ENCODE measurements at places on chromosomes 7 and 10.

- no peak for DNase-seq
These were observed 290.3 kb upstream of the NFE2L3 start for GRCh38 chr7:25861601-25862260.

DNA sequence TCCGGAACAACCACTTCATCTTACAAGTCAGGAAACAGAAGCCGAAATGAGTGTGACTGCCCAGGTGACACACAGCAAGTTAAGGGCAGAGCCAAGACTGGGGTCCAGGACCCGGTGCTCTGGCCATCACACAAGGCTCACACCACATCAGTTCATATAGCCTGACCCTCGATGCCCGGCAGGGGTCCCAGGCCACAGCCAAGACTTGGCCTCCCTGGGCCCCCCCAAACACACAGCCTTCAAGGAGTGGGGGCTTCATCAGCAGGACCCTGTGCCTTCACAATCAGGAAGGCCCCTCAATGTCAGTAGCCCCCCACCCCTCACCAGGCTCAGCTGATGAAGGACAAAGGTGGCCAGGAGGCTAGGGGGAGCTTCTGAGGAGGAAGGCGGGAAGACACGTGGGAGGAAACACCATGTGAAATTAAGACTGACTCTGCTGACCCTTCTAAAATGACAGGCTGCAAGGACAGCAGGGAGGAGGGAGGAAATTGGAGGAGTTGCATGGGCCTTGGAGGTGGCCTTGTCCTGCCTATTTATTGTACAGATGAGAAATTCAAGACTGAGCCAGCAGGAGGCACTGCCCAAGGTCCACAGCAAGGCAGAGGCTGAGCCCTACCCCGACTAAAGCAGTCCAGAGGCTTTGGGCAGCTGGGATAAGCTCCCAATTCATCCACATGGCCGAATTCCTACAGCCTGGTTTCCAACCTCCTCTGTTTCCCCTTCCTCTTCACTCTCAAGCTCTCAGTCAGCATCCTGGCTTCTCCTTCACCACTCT, 216.1 kb upstream of the ZMIZ1 start:
- DNase-seq, result no peak

DNA sequence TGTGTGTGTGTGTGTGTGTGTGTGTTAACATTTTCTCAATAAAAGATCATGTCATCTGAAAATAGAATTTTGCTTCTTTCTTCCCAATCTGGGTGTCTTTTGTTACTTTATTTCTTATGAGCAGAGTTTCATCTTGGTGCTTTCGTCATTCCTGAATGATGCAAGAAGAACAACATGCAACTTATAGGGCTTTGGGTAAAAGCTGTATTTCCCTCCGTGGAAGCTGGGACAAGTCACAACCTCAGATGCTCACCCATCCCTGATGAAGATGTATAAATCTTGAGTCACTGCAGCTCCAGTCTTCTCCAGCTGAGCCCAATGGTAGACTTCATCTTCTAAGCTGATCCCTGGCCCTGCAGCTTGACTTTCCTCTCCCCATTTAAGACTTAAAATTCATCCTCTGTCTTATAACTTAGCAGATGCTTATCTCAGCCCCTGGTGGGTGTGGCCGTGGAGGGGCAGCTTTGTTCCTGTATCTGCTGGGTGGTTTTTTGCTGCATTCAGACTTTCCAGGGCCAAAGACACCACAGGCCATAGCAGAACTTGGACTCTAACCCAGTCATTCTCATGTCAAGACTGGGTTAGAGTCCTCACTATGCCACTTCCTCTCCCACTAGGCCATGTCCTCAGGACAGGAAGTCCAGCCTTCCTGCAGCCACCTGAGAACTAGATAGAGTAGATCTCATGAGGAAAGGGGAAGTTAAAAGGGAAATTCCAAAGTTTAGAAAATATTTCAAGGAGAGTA, 356.4 kb downstream of the TNS3 start:
- no peak for DNase-seq

- DNase-seq, result no peak
These were observed 93.6 kb downstream of the HGF start for GRCh38 chr7:81676105-81676811.

GRCh38 chr10:132229834-132230556, 43.2 kb downstream of the DPYSL4 start:
- no peak for DNase-seq

GRCh38 chr7:135800560-135800959, 51.9 kb upstream of the FAM180A start:
- no peak for DNase-seq

DNA sequence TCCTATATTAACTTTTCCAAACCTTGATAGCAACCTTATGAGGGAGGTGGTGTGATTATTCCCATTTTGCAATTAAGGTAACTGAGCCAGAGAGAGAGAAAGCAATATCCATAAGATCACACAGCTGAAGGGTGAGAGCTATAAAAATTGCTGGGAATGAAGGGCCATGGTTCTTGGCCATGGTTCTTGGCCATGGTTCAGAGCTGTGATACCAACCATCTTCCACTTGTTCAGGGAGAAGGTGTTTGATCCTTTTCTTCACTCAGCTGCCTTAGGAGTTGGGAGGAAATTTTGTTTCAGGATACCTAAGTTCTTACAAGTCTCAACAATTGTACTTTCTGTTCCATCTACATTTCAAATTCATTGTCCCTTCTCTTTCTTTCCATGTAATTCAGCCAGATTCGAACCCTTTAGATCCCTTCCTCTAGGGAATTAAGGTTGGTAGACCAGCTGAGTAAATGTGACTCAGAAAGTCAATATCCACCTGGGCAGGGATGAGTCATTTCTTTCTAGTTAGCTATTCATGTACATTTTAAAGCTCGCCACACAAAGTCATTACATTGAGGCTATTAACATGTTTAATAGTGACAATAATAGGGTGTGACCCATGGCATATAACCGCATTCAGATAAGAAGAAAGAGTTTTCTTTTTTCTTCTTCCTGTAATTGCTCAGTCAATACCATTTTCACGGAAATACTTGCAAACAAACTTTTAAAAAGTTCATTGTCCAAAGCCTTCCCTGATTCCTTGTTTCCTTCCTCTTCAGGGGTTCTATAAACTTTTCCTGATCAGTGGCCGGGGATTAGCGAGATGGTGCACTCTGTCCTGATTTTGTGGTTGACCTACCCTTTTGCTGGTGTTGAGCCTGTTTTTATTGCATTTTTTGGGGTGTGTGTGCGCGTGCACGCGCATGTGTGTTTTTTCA, 143.4 kb downstream of the TCF7L2 start:
- DNase-seq, result no peak

DNA sequence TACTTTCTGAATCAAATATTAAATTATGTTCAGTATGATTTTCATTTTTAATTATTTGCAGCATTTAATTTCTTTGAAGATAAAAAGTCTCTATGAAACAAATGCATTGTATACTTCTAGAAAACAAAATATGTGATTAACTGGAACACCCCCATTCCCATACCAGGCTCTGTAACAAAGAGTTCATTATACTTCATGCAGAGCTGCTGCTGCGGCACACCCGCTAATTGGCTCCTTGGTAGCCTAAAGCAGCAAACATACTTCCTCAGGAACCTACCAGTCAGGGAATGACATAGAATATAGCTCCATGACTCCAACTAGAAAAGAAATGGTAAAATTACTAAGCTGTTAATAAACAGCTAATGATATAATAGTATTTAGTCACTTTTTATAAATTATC, 19.3 kb downstream of the RAB11FIP2 start:
- DNase-seq, result no peak

DNA sequence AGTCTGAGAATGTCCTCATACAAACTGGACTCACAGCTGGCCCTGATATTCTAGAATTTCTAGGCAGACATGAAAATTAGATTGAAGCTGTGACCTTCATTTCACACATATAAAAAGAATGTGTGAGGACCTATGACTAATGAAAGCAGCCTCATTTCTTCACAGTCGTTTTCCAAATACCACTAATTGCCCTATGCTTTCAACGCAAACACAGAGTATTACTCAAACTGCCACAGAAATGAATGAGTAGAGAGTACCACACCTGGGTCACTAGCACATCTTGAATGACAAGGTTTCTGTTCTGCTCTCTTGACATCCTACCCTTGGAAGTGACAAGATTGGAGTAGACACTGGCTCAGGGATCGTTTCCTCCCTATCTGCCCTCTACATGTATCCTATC, 142.4 kb downstream of the C1GALT1 start:
- no peak for DNase-seq

- DNase-seq, result no peak
These were observed 64.7 kb downstream of the GOLGA7B start for GRCh38 chr10:97914171-97914836.

DNA sequence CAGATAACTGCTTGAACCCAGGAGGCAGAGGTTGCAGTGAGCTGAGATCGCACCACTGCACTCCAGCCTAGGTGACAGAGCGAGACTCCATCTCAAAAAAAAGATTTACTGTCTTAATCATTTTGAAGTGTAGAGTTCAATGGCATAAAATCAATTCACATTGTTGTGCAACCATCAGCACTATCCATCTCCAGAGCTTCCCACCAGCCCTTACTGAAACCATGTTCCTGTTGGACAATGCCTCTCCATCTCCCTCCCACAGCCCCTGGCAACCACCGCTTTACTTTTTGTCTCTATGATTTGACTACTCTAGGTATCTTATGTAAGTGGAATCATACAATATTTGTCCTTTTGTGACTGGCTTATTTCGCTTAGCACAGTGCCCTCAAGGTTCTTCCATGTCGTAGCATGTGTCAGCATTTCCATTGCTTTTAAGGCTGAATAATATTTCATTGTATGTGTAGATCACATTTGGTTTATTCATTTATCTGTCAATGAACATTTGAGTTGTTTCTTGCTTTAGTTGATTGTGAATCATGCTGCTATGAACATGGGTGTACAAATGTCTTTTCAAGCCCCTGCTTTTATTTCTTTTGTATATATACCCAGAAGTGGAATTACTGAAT, 33.1 kb downstream of the NACAD start:
- DNase-seq, result no peak

DNA sequence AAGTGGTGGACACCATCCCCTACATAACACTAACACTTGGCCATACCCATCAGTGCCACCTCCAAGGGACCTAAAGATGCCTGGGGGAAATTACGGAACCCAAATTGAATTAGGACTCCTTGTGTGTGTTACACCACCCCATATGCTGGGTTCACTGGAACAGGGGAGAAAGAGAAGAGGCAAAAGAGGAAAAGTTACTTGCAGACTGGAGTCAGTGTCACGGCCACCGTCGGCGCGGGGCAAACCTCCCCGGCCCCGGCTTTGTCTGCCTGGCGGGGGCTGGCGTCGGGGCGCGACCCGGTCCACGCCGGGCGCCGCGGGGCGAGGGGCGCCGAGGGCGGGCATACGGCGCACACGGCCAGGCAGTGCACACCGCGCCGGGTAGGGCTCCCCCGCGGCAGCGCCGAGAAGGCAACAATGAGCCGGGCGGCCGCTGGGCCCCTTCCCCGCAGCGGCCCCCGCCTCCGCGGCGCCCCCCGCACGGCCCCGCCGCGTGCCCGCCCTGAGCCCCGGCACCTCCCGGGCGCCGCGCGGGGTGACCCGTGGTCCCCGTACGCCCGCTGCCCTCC, 171.1 kb downstream of the FAM107B start:
- DNase-seq, result no peak

- DNase-seq, result no peak
These were observed 51.4 kb upstream of the KIAA1217 start for GRCh38 chr10:24157567-24157966.

GRCh38 chr10:45580371-45581215, 92.0 kb downstream of the ZFAND4 start:
- DNase-seq, result no peak

- no peak for DNase-seq
These were observed 19.9 kb upstream of the HSPB1 start for GRCh38 chr7:76282344-76283253.

DNA sequence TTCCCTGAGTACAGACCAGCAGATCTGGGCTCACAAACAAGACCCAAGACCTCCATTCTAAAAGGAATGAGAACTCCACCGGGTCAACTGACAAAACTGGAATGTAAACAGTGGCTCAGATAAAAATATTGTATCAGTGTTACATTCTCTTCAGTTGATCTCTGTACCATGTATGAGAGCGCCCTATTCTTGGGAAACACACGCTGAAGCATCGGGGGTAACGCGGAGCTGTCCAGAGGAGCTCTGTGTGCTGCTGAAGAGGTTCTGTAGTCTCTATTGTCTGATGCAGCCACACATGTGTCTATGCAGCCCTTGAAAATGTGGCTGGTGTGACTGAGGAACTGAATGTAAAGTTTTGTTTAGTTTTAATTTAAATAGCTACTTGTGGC, 39.7 kb downstream of the HIPK2 start:
- no peak for DNase-seq

GRCh38 chr7:112086496-112087254, 119.5 kb downstream of the DOCK4 start:
- no peak for DNase-seq

GRCh38 chr10:64081947-64082482, 560.8 kb downstream of the REEP3 start:
- DNase-seq, result no peak

DNA sequence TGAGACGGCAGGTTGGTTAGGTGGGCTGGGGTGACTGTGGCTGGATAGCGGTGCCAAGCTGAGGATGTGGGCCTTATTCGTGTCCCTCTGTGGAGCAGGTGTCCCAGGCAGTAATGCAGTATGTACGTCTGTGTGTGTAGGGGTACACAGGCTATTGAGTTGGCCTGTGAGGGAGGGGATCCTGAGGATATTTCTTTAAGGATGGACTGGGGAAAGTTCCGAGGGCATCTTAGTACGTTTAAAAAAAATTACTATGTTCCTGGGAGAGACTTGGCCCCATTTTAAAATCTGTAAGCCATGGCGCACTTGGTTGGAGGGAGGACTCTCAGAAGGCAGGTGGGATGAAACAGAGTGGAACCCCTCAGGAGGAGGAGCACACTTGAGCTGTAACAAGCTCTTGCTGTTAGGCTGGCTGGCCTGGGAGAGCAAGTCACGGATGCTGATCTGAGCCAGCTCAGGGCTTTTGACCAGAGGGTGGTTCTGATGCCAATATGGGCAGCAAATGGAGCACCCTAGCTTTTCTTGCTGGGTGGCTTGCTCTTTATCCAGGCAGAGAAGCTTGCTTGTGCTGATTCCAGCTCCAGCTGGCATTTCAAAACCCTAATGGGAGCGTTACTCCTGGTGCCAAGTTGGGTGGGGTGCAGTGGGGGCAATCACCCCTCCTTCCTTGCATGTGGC, 765 bp downstream of the WBP1L start:
- no peak for DNase-seq

- no peak for DNase-seq
These were observed 81.3 kb upstream of the SFMBT2 start for GRCh38 chr10:7491949-7492659.

DNA sequence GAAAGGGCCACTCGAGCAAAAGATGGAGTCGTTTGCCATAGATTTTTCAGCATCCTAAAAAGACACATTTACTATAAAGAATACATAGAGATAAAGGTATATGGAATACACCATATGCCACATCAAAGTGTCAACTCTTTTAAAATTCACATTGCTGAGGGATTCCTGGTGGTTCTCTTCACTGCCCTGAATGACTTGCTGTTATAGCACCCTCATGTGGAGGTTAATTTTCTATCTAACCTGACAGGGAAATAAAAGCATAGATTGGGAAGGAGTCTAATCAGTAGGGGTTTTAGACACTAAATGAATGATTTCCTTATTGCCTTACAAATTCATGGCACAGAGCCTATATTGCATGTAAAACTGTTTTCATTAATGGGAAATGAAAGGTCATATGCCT, 25.9 kb downstream of the DNAH11 start:
- no peak for DNase-seq

GRCh38 chr10:77944519-77944918, 18.0 kb upstream of the DLG5 start:
- DNase-seq, result no peak

- DNase-seq, result no peak
These were observed 210.8 kb upstream of the CSTF2T start for GRCh38 chr10:51910189-51910588.

- DNase-seq, result no peak
These were observed 199.5 kb downstream of the GFRA1 start for GRCh38 chr10:116073510-116073909.

GRCh38 chr10:113274176-113274829, 278.6 kb upstream of the HABP2 start:
- no peak for DNase-seq

Measured in stimulated activated CD8-positive, alpha-beta memory T cell treated with anti-CD3 and anti-CD28 coated beads, Interleukin-15, amount 100 ng/mL, for 24 hours (primary cell).